ENCODE measurements at places on chromosomes 5 and 9.
A peak's percentile ranks its signal among the peaks of the same experiment; 100 is the strongest.

DNA sequence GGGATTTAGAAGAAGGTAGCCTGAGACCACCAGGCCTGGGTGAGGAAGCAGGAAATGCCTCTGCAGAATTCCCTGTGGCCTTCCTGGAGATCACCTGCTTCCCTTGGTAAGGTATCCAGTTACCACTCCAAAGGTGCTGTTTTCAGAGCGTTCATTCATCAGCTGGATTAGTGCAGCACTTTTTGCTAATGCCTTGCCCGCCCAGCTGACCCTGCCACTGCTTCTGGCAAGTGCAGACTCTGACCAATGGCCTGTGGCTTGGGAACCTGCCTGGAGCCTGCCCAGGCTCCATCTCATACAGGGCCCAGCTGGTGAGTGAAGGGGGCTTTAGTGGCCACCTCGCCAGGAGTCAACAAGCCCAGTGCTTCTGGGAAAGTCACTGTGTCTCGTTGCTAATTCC, 48.6 kb downstream of the FOXI1 start:
- DNase-seq: no peak

DNA sequence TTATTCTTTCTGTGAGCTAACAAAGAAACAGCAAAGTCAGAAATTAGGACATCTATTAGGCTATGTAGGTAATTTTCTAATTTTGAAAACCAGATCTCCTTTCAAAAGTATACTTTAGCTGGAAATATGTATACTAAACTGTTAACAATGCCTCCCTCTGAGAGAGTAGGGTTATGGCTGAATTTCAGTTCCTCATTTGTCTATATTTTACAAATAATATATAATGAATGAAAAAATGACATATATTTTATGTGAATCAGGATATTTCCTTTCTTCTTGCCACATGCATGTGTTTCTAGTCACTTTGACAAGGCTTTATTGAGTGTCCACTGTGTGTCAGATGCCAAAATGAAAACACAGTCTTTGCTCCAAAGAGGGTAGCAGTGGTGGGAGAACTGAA, 15.4 kb downstream of the HACD4 start:
- DNase-seq: no peak

- DNase-seq: no peak
Measured at GRCh38 chr5:180202939-180203573, 6.0 kb downstream of the RASGEF1C start.

DNA sequence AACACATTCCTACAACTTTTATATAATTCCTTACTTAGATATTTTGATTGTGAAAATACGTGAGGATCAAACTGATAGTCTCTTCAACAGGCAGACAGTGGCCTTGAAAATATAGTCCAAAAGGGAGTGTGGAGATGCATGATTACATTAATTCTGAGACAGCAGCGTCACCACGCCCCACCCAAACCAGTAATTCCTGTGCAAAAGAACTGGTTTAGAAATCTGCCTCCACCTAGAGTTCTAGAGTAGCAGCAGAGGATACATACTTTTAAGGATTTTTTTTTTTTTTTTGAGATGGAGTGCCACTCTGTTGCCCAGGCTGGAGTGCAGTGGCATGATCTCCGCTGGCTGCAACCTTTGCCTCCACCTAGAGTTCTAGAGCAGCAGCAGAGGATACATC, 1.6 kb upstream of the TUT7 start:
- DNase-seq: no peak

DNA sequence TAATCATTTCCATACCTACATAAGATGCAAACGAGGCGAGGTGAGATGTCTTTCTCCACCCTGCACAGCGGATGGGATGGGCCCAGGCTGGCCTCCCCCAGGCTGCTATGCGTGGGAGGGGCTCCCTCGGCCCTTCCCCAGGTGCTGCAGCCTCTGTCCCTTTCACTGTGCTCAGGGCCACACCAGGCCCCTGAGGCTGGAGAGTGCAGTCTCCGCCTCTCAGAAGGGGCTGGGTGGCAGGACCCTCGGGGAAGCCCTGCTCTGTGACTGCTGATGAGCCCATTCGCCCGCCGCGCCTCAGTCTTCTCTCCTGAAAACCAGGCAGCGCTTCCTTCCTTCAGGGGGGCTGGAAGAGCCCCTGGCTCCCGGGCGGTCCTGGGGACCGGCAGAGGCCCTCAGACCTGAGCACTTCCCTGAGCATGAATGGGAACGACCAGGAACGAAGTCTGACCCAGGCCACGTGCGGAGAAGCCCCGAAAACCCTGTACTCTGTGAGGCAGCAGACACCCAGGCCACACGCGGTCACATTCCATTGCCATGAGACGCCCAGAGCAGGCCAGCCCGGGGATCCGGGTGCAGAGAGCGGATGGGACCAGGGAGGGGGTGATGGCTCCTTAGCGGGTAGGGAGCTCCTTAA, 21.9 kb upstream of the NOTCH1 start:
- peak; percentile 76 for DNase-seq

DNA sequence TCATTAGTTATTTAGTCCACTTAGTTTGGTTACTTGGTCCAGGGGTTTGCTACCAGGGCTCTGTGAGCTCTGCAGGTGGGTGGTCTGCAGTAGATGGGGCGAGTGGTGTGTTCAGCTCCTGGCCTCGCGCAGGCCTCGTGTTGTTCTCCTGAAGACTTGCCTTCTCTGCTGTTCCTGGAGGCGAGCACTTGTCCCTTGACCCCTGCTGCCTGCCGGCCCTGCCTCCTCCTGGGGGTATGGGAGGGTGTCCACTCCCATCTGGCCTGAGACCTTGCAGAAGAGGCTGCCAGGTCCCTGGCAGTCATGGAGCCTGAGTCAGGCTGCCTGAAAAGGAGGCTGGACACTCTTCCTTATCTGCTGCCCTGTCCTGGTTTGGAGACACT, 137.0 kb downstream of the CACNA1B start:
- DNase-seq: no peak

All from Right ventricle myocardium inferior (tissue), 1 donor.